ENCODE measurements at places on chromosomes 12 and 14.

GRCh38 chr14:51653079-51653774 is 1.5 kb downstream of the FRMD6 start:
- no peak for DNase-seq

DNA sequence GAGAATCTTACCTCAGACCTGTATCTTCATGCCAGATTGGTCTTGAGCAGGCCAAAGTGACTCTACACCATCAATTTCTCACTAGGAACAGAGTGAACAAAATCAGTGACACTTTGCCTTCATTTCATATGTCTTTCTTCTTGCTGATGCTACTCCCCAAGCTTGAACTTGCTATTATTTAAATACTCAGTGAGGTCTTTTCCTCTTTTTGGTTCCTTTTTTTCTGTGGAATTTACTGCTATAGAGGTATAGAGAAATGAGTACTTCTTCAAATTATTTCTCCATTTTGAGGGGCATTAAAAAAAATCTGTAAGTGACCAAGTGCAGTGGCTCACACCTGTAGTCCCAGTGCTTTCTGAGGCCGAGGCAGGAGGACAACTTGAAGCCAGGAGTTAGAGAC is at the start of gene GPR33:
Gene GPR33 (minus strand): TSS at position 154 of the 400 bp plus-strand sequence. CDS start 4,074 bp downstream, outside the sequence.
- no peak for DNase-seq

DNA sequence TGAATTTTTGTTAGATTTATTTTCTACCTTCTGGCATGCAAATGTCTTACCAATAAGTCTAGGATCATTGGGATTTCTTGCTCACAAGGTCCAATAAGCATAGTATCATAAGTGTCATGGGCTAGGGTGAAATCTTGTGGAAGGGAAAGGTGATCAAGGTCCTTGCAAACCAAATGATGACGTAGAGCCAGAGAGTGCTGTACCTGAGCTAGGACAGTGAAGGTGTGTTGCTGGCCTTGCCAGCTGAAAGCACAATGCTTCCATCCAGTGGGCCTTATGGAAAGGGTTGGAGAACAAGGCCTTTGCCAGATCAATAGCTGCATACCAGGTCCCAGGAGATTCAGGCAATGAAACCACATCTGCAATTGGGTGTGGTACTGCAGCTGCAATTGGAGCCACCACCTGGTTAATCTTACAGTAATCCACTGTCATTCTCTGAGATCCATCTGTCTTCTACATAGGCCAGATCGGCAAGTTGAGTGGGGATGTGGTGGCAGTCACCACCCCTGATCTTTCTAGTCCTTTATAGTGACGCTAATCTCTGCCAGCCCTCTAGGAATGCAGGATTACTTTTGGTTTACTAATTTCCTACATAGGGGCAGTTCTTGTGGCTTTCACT is 208.9 kb upstream of the MYL2 start:
- DNase-seq = no peak

- peak; percentile 46 for DNase-seq
Observed at GRCh38 chr12:2322554-2323120, 269.9 kb downstream of the CACNA1C start.

DNA sequence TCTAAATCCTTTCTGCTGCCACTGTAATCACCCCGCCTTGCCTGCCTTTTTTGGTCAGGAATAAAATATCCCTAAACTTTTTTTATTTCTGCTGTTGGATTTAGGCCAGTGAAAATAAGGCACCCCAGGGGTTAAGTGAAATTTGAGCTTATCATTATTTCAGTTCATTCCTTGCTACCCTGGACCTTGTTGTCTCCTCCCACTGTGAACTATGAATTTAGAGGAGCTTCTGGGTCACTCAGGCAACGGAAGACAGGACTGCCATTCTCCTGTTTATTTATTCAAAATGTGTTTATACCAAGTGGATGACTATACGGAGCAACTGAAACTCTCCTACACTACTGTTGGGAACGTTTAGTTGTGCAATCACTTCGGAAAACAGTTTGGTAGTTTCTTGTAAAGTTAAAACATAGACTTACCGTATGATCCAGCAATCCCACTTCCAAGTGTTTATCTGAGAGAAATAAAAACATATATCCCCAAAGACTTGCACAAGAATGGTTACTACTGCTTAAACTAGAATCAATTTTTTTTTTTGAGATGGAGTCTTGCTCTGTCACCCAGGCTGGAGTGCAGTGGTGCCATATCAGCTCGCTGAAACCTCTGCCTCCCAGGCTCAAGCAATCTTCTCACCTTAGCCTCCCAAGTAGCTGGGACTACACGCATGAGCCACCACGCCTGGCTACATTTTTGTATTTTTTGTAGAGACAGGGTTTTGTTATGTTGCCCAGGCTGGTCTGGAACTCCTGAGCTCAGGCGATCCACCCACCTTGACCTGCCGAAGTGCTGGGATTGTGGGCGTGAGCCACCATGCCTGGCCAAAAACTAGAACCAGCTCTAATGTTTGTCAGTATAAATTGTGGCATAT is 2.3 kb upstream of the TRAFD1 start:
- no peak for DNase-seq

DNA sequence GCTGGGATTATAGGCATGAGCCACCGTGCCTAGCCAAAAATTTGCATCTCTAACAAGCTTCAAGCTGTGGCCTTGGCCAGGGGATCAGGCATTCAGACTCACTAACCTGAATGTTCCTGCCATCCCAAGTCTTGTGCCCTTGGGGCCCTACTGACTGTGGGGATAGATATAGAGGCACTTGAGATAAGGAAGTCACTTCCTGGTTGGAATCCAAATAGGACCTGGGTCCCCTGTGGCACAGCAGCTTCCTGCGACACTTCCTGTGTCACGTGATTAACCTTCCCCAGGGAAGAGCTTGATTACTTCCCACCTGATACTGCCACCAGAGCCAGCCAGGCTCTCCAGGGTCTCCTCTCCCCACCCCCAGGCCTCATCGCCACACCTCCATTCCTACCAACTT is 128.2 kb downstream of the BCL11B start:
- no peak for DNase-seq

DNA sequence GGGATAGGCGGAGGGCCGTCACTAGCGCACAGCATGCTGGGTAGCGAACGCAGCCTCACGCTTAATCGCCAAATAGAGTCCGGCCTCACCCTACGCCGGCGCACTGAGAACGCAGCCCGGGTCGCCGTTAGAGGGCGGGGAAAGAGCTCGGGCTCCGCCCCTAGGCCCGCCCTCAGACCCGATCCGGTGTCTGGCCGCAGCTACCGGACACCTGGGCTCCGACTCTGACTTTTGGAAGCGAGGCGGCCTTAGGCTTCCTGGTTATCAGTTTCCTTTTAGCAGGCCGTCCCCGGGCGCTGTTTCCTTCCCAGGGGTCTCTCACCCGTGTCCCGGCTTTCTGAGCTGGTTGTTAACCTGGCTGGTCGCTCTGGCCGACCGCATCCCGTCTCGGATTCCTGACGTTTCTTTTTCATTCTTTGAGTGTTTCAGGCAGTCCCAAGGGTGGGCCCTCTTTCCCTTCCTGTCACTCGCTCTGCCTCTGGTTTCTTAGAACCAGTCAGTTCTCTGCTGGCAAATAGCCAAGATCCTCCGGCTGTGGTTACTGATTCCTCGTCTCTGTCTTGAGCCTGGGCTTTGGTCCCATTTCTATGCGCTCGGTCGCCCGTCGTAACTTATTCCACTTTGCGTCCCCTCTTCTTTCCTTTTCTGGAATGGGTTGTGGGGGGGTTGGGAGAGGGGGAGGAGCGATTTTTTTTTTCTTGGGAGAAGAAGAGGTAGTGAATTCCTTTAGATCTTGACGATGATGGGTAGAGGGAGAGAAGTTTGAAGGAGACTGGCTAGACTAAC is 464 bp upstream of the STRN3 start:
- peak; percentile 87 for DNase-seq

DNA sequence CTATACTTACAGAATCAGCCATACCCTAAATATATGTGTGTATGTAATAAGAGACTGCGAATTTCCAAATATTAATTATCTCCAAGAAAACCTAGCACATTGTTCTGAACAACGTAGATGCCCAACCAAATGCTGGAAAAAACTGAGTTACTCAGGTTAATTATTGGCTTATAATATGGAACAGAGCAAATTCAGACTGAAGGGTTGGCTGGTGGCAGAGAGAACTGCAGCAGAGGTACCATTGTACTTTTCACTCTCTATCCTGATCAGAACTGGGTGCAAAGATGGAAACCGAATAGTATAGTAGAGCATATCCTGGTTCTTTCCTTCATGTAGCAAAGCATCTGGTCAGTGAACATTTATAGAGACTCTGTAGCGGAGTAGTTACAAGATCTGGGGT is 185.7 kb downstream of the SLC2A13 start:
- no peak for DNase-seq

GRCh38 chr12:107317751-107318555 is 224.6 kb upstream of the CRY1 start:
- DNase-seq = peak; percentile 88

GRCh38 chr12:119710374-119710964 is 42.5 kb downstream of the PRKAB1 start:
- DNase-seq = no peak

DNA sequence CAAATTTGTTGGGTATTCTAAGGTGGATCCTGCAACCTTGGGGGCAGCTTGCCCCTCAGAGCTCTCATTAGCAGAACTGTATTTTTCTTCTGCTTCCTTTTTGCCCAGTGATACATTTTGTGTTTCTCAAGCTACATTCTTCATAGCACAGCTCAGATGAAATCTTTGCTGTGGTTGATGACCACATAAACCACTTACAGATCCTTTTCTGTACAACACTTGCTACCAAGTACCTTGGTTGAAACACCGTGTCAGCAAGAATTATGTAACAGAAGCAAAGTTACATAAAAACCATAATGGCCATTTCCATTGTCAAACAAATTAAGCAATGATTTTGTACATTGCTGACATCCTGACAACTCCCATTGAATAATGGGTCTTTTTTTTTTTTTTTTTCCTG is 9.7 kb upstream of the PLBD1 start:
- DNase-seq = no peak

GRCh38 chr14:89386212-89386886 is 30.7 kb downstream of the FOXN3 start:
- no peak for DNase-seq

DNA sequence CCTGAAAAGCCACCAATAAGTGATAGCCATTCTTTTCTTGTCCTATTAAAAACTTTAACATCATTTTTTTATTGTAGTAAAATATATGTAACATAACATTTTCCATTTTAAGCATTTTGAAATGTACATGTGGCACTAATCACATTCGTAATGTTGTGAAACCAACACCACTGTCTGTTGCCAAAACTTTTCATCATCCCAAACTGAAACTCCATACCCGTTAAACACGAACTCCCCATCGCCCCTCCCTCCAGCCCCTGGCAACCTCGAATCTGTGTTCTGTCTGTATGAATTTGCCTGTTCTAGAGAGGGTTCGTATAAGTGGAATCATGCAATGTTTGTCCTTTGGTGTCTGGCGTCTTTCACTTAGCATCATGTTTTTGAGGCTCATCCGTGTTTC is 75.9 kb downstream of the CCDC92 start:
- no peak for DNase-seq

DNA sequence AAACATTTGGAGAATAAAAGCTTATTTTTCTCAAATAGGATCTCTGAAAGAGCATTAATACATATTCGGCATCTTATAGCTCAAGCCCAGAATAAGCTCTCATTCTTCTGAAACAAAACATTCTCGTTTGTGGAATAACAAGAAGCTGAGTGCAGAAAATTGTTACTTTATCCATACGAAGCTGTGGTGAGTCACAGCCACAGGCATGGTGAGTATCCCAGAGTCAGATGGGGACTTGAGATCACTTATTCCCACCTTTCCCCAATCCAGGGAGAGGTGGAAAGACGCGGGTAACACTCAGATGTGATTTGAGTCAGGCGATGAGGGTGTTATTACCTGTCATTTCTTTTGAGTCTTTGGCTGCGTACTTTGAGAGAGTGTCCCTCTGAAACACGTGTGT is 214.6 kb upstream of the TMEM132C start:
- DNase-seq = no peak

DNA sequence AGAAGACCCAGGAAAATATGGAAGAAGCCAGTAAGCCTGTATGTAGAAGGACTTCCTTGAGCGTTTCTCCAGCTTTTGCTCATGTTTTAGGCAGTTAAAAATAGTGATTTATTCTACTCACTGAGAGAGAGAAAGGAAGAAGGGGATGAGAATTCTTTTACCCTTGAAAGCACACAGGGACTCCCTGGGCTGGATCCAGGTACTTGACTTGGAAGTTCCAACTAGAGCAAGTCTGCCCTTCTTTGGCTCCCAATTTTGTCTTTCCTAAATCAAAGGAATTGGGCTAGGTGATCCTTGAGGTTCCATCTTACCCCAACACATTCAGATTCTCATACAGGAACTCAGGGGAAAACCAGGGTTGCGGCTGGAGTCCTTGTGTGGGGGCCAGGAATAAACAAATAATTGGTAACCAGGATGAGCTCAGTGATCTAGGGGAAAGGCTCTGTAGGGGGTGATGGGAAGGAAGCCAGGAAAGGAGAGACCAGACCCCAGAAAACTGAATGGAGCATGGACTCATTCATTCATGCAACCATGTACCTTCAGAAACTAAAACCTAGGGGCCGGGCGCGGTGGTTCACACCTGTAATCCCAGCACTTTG is 11.5 kb upstream of the ITGA5 start:
- no peak for DNase-seq

DNA sequence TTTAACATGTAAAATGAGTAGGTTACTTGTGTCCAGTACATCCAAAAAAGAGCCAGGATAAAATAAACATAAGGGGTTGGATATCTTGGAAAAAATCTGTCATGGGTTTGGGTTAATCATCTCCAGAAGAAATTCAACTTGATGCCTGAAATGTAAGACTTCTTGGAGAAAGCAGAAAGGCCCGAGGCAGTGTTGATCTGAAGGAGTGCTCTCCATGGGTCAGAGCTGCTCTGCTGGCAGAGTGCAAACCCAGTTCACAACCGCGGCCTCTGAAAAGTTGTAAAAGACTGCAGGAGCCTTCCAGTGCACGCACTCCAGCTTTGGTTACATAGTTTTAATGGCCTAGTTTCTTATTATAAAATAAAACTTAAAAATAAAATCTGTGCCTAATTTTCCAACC is 97.3 kb upstream of the ALX1 start:
- DNase-seq = no peak

- no peak for DNase-seq
Observed at GRCh38 chr12:81086342-81086741, 8.5 kb downstream of the ACSS3 start.

DNA sequence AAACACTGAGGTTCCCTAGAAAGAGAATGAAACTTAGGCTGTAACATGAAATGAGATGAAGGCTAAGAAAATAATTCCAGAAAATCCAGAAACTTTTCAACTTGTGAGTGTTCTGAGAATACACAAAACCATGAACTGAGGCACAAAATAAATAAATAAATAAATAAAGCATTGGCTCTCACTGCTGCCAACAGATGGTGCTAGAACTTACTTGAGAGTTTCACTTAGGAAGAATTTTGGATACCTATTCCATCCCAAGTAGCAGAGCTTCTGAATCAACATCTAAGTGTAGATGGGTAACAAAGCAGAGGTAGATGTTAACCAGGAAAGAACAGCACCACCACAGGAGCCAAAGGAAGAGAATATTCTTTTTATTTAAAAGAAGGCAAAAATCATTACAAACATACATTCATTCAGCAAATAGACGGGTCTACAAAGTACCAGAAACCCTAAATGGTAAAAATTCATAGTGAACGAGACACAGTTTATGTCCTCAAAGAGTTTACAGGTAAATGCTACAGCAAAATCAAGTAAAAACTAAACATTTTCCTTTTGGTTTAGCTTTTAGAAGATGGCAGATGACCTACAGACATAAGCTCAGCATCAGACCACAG is 16.7 kb downstream of the EPS8 start:
- no peak for DNase-seq

- DNase-seq = no peak
Observed at GRCh38 chr12:105848286-105848685, 290.5 kb downstream of the NUAK1 start.
